ENCODE measurements at places on chromosomes 7 and 10. TPM values are rescaled to one million over a fixed set of nuclear protein-coding genes. Genes with fewer than 3 reads are reported as not detected.

GRCh38 chr10:84138478-84139125, 707 bp upstream of the GHITM start:
- no peak for DNase-seq
- H3K27ac ChIP-seq, result peak overlapping the region; percentile 90
- peaks cover 14% of the 10 kb centered on the region for H3K36me3 ChIP-seq
- peak overlapping the region; percentile 72 for H3K4me3 ChIP-seq
- H3K27me3 ChIP-seq, result no peaks in the 10 kb centered on the region

DNA sequence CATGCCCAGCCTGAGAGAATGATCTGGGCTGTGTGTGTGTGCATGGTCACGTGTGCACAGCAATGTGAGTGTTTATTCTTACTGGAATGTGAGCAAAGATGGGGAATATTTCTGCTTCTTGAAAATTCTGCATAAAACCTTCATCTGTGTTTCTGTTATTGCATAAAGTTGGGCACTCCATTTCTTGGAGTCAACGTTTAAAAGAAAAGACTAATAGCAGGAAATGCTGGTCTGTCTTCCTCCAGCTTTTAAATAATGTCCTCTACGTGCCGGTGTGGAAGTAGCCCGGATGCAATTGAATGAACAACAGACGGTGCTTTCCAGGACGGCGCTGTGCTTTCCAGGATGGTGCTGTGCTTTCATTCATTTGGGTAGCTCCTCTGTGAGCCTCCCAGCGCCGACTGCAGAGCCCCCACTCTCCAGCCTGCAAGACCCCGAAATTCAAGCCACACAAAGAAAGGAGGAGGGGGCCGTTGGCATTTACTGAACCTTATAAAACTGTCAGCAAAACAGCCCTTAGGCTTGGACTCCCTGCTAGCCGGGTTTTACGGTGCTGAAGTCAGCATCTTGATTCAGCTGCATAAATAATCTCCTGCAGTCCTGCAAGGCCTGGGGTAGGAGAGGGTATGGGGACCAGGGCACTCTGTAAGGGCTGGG, 158.2 kb upstream of the PRKCQ start:
- H3K36me3 ChIP-seq, result no peaks in the 10 kb centered on the region
- no peak overlapping the region for H3K4me3 ChIP-seq
- H3K4me1 ChIP-seq, result peaks cover 18% of the 10 kb centered on the region
- no peak overlapping the region for H3K27ac ChIP-seq

- H3K27me3 ChIP-seq, result no peaks in the 10 kb centered on the region
- no peak for DNase-seq
- H3K27ac ChIP-seq, result no peak overlapping the region
- no peaks in the 10 kb centered on the region for H3K4me1 ChIP-seq
- H3K4me3 ChIP-seq, result no peak overlapping the region
- peaks cover 33% of the 10 kb centered on the region for H3K36me3 ChIP-seq
Measured at GRCh38 chr10:127374901-127375300, 174.2 kb upstream of the NPS start.

DNA sequence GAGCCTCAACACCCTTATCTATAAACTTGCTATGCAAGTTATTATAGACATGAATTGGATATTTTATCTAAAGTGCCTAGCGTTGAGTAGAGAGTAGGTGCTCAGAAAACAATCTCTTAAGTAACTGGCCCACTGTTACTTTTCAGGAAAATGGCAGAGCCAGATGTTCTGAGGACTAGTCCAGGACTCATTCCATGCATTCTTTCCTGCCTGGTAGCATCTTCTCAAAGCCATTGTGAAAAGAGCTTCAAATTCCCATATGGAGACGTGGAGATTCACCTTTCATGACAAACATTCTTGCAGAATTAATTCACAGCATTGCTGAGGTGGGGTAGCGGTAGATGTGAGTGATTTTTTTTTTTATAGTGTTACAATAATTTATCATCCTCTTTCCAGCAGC, 35.9 kb upstream of the ITPRID1 start:
- H3K27ac ChIP-seq, result no peak overlapping the region
- DNase-seq, result no peak
- no peaks in the 10 kb centered on the region for H3K4me1 ChIP-seq
- H3K36me3 ChIP-seq, result no peaks in the 10 kb centered on the region

Gene GRM8
- not detected for total RNA-seq

- no peak for DNase-seq
- H3K27ac ChIP-seq, result no peak overlapping the region
- H3K4me3 ChIP-seq, result no peak overlapping the region
Measured at GRCh38 chr10:74244097-74244685, 93.2 kb downstream of the ADK start.

DNA sequence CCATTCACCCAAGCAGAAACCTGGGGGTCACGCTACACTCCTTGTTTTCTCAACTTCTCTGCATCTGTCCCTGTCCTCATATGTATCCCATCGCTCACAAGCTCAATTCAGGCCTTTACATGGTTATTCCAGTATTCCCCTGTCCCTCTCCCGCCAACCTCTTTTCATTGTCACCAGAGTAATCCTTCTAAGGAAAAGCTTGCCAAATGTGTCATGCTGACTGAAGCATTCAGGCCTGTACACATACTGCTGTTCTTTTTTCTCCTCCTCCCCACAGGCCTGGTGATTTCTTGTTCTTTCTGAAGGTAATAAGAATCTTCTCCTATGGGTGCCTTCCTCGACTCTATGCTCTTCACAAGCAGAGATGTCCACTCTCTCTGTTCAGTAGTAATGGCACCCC, 282.2 kb downstream of the PHTF2 start:
- no peak for DNase-seq
- no peaks in the 10 kb centered on the region for H3K27me3 ChIP-seq
- no peak overlapping the region for H3K27ac ChIP-seq
- no peaks in the 10 kb centered on the region for H3K4me1 ChIP-seq
- no peak overlapping the region for H3K4me3 ChIP-seq

Gene CALCR
- total RNA-seq, result not detected
